Fibroblast of lung (primary cell): ENCODE measurements at places on chromosomes 16 and 17. TPM values are rescaled to one million over a fixed set of nuclear protein-coding genes. Genes with fewer than 3 reads are reported as not detected.

PLCG2 gene
- total RNA-seq: 0.66 and 0.77 TPM in 2 replicates

TNS4 gene
- under 0.01 TPM in 1 of 2 replicates, not detected in the other for total RNA-seq

ITGAE gene
- total RNA-seq: 15.9 and 29.7 TPM in 2 replicates

SLC35G6 gene
- total RNA-seq: not detected in 2 replicates

RNF112 gene
- 7.2 and 21.5 TPM in 2 replicates for total RNA-seq

SLC6A4 gene
- total RNA-seq: under 0.01 TPM in 1 of 2 replicates, not detected in the other

P2RX1 gene
- total RNA-seq: under 0.01 TPM in 2 replicates

ARHGDIG gene
- 0.77 and 1.3 TPM in 2 replicates for total RNA-seq

NXPH3 gene
- total RNA-seq: 0.66 and 0.77 TPM in 2 replicates

- H3K4me3 ChIP-seq: no peak overlapping the region
- no peak overlapping the region for H3K27ac ChIP-seq
- no peaks in the 10 kb centered on the region for H3K4me1 ChIP-seq
- H3K36me3 ChIP-seq: no peaks in the 10 kb centered on the region
Observed at GRCh38 chr16:89070590-89070989, 23.1 kb upstream of the ACSF3 start.

DNA sequence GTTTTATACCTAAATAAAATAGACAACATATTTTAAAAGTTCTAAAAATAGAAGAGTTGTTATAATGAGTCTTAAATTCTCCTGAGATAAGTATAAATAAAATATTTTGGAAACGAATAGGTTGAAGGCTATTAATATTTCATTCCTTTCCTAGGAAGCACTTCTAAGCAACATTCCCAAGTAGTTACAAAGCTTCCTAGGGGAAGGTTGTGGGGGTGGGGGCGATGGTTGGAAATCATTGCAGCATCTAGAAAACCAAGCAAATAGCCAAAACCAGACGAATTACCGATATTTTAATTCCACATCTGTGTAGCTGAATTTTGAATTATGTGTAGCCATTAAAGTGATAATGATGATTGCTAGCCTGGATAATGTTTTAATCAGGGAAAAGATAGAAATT, 26.9 kb downstream of the PTRH2 start:
- no peaks in the 10 kb centered on the region for H3K27me3 ChIP-seq
- no peak overlapping the region for H3K27ac ChIP-seq
- H3K4me1 ChIP-seq: peaks cover 5% of the 10 kb centered on the region
- no peak overlapping the region for H3K4me3 ChIP-seq
- peaks cover 21% of the 10 kb centered on the region for H3K36me3 ChIP-seq

DNA sequence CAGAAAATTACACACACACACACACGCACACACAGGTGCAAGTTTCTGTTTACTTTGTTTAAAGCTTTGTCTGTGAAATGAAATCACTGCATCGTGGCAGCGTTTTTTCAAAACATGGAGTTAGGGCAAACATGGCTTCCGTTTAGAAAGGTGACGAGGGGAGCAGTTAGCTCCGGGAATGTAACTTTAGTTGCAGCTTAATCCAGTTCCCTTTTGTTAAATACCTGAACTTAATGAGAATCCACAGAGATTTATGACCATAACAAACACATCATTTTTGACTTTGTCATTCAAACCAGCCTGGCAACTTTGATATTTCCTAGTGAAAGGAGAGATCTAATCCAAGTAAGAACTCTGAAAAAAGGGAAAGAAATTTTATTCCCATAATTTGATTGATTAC, 12.1 kb downstream of the HS3ST3A1 start:
- H3K27me3 ChIP-seq: no peaks in the 10 kb centered on the region
- no peak overlapping the region for H3K4me3 ChIP-seq
- H3K4me1 ChIP-seq: peaks cover 5% of the 10 kb centered on the region

DNA sequence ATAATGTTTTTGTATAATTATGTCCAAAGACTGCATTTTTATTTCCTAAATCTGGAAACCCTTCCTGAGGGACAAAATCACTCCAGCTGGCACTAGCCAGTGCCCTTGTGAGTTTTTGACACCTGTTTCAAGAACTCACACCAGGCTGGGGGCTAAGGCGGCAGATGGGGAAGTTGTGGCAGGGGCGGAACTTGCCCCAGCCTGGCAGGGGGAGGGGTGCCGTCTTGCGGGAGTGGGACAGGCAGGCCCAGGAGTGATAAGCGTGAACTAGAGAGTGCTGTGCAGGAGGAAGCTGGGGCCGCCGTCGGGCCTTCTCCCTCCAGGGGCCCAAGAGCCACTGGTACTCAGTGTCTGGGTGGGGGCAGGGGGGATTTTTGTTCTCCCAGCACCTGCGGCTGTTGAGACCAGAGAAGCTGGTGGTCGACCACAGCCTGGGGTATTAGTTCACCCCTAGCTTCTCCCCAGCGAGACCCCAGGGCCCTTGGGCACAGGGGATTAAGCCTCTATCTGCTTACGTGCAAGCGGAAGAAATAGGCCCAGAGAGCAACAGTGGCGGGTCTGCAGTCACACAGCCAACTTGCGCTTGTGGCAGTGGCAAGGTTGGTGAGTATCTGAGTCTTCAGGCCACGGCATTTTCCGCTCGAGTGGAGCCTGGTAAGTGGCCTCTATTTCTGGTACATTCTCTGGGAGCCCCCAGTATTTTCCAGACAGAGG, 40.2 kb upstream of the PLCG2 start:
- no peaks in the 10 kb centered on the region for H3K4me1 ChIP-seq
- peaks cover 2% of the 10 kb centered on the region for H3K27me3 ChIP-seq
- no peak overlapping the region for H3K27ac ChIP-seq
- no peak overlapping the region for H3K4me3 ChIP-seq
- DNase-seq: no peak

- H3K36me3 ChIP-seq: no peaks in the 10 kb centered on the region
- no peak for DNase-seq
- no peaks in the 10 kb centered on the region for H3K27me3 ChIP-seq
Observed at GRCh38 chr17:17359271-17359670, 56.1 kb downstream of the NT5M start.

DNA sequence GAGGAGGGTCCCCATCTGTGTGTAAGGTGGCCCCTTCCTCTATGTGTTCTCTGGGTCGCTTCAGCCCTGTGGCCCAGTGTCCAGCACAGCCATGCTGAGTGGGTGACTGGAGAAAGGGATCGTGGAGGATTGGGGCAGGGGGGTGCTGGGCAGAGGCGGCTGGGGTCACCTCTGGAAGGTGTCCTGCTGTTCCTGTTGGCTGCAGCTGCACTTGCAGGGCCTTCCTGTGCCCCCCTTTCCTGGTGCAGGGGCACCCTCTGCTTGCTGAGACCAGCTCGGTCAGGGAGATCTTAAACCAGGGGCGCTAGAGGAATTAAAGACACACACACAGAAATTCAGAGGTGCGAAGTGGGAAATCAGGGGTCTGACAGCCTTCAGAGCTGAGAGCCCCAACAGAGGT, 11.1 kb downstream of the IL32 start:
- H3K27me3 ChIP-seq: peaks cover 16% of the 10 kb centered on the region
- no peaks in the 10 kb centered on the region for H3K4me1 ChIP-seq
- no peaks in the 10 kb centered on the region for H3K36me3 ChIP-seq
- DNase-seq: no peak
- no peak overlapping the region for H3K4me3 ChIP-seq

- H3K27me3 ChIP-seq: no peaks in the 10 kb centered on the region
- H3K4me3 ChIP-seq: no peak overlapping the region
- H3K27ac ChIP-seq: no peak overlapping the region
- no peaks in the 10 kb centered on the region for H3K36me3 ChIP-seq
- H3K4me1 ChIP-seq: no peaks in the 10 kb centered on the region
Observed at GRCh38 chr17:19780846-19781245, 32.7 kb upstream of the ALDH3A1 start.

- H3K4me3 ChIP-seq: peak overlapping the region; percentile 98
- H3K27ac ChIP-seq: peak overlapping the region; percentile 98
- peaks cover 21% of the 10 kb centered on the region for H3K36me3 ChIP-seq
Observed at GRCh38 chr17:78358538-78359320, 1.1 kb downstream of the SOCS3 start.

GRCh38 chr16:13923703-13924298, 3.8 kb downstream of the ERCC4 start:
- H3K36me3 ChIP-seq: peaks cover 1% of the 10 kb centered on the region
- H3K4me1 ChIP-seq: peaks cover 12% of the 10 kb centered on the region
- no peak overlapping the region for H3K27ac ChIP-seq
- DNase-seq: peak; percentile 57

DNA sequence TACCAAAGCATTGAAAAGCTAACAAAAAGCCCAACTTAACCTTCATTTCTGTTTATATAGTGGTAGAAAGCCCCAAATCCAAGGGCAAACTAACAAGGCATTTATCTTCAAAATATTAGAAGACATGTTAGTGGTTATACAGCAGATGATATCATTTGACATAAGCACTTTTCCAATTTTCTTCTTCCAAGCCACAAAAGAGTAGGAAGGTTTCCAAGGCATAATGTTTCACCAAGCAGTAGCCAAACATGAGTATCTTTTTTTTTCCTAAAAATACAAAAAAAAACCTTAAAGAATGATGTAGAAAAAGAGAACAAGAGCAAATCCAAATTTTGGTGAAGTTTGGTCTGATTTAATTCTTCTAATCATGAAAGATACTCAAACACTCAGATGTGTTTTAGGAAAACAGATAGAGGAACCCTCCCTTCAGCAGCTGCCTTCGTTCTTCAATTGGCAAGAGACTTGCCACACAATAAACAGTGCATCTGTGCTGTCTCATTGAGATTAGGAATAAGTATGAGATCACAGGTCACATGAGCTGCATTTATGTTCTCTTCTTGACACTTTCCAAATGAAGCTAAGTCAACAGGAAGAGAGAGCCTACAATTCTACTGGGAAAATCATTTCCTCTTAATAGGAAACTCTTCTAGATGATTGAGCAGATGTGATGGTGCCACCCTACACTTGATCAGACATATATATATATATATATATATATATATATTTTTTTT, 106.7 kb downstream of the TTC19 start:
- H3K4me3 ChIP-seq: no peak overlapping the region
- H3K36me3 ChIP-seq: no peaks in the 10 kb centered on the region
- peak; percentile 77 for DNase-seq
- H3K27me3 ChIP-seq: no peaks in the 10 kb centered on the region
- peak overlapping the region; percentile 30 for H3K27ac ChIP-seq

GRCh38 chr16:74850027-74850426, 75.4 kb upstream of the FA2H start:
- no peak overlapping the region for H3K4me3 ChIP-seq
- H3K27me3 ChIP-seq: no peaks in the 10 kb centered on the region
- H3K4me1 ChIP-seq: no peaks in the 10 kb centered on the region
- DNase-seq: no peak
- H3K27ac ChIP-seq: no peak overlapping the region

DNA sequence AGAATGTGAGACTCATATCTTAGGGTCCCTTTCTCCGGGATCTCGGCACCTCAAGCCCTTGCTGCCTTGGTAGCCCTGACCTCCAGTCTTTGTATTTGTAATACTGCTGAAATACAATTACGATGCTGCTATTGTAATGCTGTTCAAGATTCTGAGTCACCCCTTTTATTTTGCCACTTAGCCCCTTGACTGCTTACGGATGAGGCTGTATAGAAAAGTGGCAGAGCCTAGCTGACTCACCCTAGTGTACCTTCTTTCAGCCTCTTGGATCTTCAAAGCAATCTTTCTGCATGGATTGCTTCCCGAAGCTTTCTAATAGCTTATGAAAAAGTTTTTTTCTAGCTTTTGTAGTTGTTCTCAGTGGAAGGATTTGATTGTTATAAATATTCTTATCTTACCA, 187.9 kb downstream of the KCNJ2 start:
- no peaks in the 10 kb centered on the region for H3K27me3 ChIP-seq
- H3K4me1 ChIP-seq: no peaks in the 10 kb centered on the region
- DNase-seq: no peak
- no peaks in the 10 kb centered on the region for H3K36me3 ChIP-seq
- H3K4me3 ChIP-seq: no peak overlapping the region

DNA sequence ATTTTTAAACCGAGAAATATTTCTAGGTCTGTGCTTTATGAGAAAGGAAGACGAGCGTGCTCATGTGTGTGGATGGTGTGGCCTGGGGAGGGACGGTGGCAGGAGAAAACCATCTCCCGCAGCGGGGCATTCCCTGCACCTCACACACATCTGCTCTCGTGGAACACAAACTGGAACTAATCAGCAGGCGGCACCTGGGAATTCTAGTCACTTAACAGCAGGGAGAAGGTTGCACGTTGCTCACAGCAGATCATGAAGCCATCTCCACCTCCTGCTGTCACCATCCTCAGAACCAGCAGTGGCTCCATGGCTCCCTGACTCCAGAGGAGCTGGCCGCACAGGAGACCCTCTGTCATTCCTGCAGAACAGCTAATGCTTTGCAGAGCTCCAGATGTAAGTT, 35.2 kb downstream of the ADCY9 start:
- H3K27me3 ChIP-seq: no peaks in the 10 kb centered on the region
- H3K4me3 ChIP-seq: no peak overlapping the region
- no peaks in the 10 kb centered on the region for H3K36me3 ChIP-seq
- H3K4me1 ChIP-seq: peaks cover 4% of the 10 kb centered on the region

GRCh38 chr16:53664724-53665345, 38.8 kb downstream of the RPGRIP1L start:
- H3K27me3 ChIP-seq: no peaks in the 10 kb centered on the region
- peaks cover 5% of the 10 kb centered on the region for H3K4me1 ChIP-seq

- H3K4me1 ChIP-seq: peaks cover 10% of the 10 kb centered on the region
- H3K27me3 ChIP-seq: no peaks in the 10 kb centered on the region
- no peak overlapping the region for H3K27ac ChIP-seq
- no peak overlapping the region for H3K4me3 ChIP-seq
Observed at GRCh38 chr16:17511340-17511739, 40.6 kb upstream of the XYLT1 start.

GRCh38 chr16:85141491-85142128, 29.3 kb upstream of the CIBAR2 start:
- no peaks in the 10 kb centered on the region for H3K27me3 ChIP-seq
- H3K4me3 ChIP-seq: no peak overlapping the region
- H3K36me3 ChIP-seq: no peaks in the 10 kb centered on the region
- DNase-seq: no peak
- H3K27ac ChIP-seq: no peak overlapping the region
- H3K4me1 ChIP-seq: peaks cover 8% of the 10 kb centered on the region

- H3K36me3 ChIP-seq: no peaks in the 10 kb centered on the region
- no peak overlapping the region for H3K4me3 ChIP-seq
- DNase-seq: no peak
Observed at GRCh38 chr17:55062921-55063320, 94.4 kb downstream of the STXBP4 start.

- H3K27ac ChIP-seq: no peak overlapping the region
- no peaks in the 10 kb centered on the region for H3K27me3 ChIP-seq
- no peak overlapping the region for H3K4me3 ChIP-seq
- peaks cover 2% of the 10 kb centered on the region for H3K36me3 ChIP-seq
- no peak for DNase-seq
- H3K4me1 ChIP-seq: peaks cover 11% of the 10 kb centered on the region
Observed at GRCh38 chr16:23500862-23501225, 9.4 kb downstream of the GGA2 start.

DNA sequence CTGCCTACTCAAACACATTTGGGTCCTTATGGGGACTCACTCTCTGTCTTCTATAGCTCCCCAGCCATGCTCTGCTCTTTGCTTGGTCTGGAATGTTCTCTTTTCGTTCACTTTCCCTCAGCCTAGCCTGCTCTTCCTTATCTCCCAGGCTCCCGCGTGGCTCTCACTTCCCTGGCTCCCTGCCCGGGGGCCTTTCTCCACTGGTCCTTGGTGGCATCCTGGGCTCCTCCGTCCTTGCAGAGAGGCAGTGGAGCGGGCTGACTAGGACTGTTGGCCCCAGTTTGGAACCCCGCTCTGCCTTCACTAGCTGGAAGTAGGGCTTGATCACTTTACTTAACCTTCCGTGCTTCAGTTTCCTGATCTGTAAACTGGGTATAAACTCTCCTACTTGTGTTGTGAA, 31.2 kb downstream of the SHISA6 start:
- H3K36me3 ChIP-seq: no peaks in the 10 kb centered on the region
- no peak for DNase-seq
- H3K4me3 ChIP-seq: no peak overlapping the region

GRCh38 chr16:3797904-3798811, 80.8 kb upstream of the TRAP1 start:
- no peaks in the 10 kb centered on the region for H3K27me3 ChIP-seq
- DNase-seq: no peak

- no peak overlapping the region for H3K27ac ChIP-seq
- peaks cover 31% of the 10 kb centered on the region for H3K4me1 ChIP-seq
Observed at GRCh38 chr17:55282379-55282702, 17.6 kb downstream of the HLF start.
